Tibial nerve (tissue), 4 donors: ENCODE measurements at places on chromosomes 13 and 19. TPM values are rescaled to one million over a fixed set of nuclear protein-coding genes. Genes with fewer than 3 reads are reported as not detected.

GRCh38 chr19:15108845-15109767 is 1.9 kb downstream of the SYDE1 start:
- peak overlapping the region; percentile 95 for H3K27ac ChIP-seq
- H3K4me3 ChIP-seq: no peak overlapping the region
- no peaks in the 10 kb centered on the region for H3K27me3 ChIP-seq
- H3K36me3 ChIP-seq: no peaks in the 10 kb centered on the region

Gene NAXD
- total RNA-seq: 27.6 TPM

Gene UGGT2
- total RNA-seq: 62.2 TPM

GRCh38 chr19:2081873-2082810 is 14.0 kb downstream of the MOB3A start:
- H3K27ac ChIP-seq: peak overlapping the region; percentile 60
- H3K4me3 ChIP-seq: no peak overlapping the region
- peaks cover 43% of the 10 kb centered on the region for H3K4me1 ChIP-seq

- no peaks in the 10 kb centered on the region for H3K27me3 ChIP-seq
- no peak for DNase-seq
- no peaks in the 10 kb centered on the region for H3K4me1 ChIP-seq
- no peak overlapping the region for H3K27ac ChIP-seq
- H3K36me3 ChIP-seq: no peaks in the 10 kb centered on the region
- H3K4me3 ChIP-seq: no peak overlapping the region
Measured at GRCh38 chr13:80712026-80712425, 371.1 kb upstream of the SPRY2 start.

- no peak overlapping the region for H3K4me3 ChIP-seq
- no peaks in the 10 kb centered on the region for H3K4me1 ChIP-seq
- H3K27ac ChIP-seq: no peak overlapping the region
- H3K36me3 ChIP-seq: no peaks in the 10 kb centered on the region
Measured at GRCh38 chr13:105442949-105443699, 1092.3 kb downstream of the EFNB2 start.

GRCh38 chr13:48094781-48095502 is at the start of gene MED4:
Gene MED4 (minus strand): TSS chr13:48095104. CDS start chr13:48095078, 26 bp downstream.
- H3K4me3 ChIP-seq: peak within 1 kb of the TSS; percentile 92
- DNase-seq: peak; percentile 96
- H3K27ac ChIP-seq: peak within 1 kb of the TSS; percentile 92
- H3K36me3 ChIP-seq: no peaks in the 10 kb centered on the region
- H3K27me3 ChIP-seq: no peaks in the 10 kb centered on the region
- no peaks in the 10 kb centered on the region for H3K4me1 ChIP-seq

GRCh38 chr19:46241626-46242025 is 12.1 kb downstream of the IGFL1 start:
- H3K4me1 ChIP-seq: no peaks in the 10 kb centered on the region
- DNase-seq: no peak
- H3K4me3 ChIP-seq: no peak overlapping the region
- no peaks in the 10 kb centered on the region for H3K36me3 ChIP-seq
